ENCODE measurements at places on chromosomes 6 and 20. TPM values are rescaled to one million over a fixed set of nuclear protein-coding genes. Genes with fewer than 3 reads are reported as not detected.

Gene TRIM10
- polyA plus RNA-seq: not detected

GRCh38 chr6:149007846-149008245 is 261.0 kb downstream of the UST start:
- no peak for DNase-seq

DNA sequence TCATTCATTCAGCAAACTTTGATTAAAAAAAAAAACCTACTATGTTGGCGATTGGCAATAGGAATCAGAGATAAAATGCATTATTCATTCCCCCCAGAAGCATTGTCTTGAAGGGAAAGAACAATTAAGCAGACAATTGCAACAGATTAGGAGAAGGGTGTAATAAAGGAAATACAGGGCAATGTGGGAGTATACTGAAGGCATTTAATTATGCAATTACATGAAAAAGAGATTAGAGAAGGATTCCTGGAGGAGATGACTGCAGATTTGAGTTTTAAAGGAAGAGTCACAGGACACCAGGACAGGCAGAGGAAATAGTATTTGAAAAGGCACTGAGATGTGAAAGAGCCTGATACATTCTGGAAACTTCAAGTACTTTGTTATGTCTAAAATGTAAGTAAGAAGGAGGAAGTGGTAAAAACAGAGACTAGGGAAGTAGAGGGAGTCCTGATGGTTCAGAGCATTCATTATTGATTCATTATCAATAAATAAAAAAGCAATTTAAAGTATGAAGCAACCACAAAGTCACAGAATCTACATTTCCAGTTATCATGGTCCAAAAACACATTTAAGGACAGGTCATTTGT is 43.7 kb downstream of the THEMIS start:
- DNase-seq: no peak

Gene FRK
- polyA plus RNA-seq: 0.02 TPM

DNA sequence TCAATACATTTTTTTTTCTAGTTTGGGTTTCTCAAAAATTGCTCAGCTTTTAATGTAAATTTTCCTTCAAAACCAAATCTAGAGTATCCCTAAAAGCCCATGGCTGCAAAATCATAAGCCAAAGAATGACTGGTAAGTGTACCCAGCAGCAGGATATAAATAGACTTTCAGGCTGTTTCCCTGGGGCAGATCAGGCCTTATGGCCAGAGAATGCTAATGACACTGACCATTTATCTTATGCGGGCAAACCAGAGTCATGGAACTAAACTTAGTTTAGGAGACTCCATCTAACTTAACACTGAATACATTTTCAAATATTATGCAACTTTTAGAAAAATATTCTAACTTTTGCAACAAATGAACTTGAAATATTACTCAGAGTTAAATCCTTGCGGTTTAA is 7.4 kb downstream of the OSER1 start:
- no peak for DNase-seq

DNA sequence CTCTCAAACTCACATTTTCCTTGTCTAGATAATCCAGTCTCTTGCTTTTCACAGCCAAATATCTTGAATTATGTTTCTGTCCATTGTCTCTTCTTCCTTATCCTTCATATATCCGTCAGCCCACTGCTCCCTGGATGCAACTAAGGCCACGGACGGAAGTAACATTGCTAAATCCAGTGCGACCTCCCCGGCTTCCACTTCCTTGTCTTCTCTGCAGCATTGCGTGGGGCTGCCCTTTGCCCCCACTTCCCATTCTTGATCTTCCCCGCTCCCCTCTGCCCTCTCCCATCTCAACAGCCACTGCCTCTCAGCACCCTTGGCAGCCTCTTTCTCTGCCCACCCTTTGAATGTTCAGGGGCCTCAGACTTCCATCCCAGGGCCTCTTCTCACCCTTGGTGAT is 190.4 kb upstream of the UST start:
- no peak for DNase-seq

GRCh38 chr20:42740226-42740870 is 449.4 kb downstream of the PTPRT start:
- DNase-seq: no peak

- no peak for DNase-seq
These were observed 19.4 kb upstream of the MYB start for GRCh38 chr6:135161411-135162395.

Gene OPRL1
- 0.97 TPM for polyA plus RNA-seq

DNA sequence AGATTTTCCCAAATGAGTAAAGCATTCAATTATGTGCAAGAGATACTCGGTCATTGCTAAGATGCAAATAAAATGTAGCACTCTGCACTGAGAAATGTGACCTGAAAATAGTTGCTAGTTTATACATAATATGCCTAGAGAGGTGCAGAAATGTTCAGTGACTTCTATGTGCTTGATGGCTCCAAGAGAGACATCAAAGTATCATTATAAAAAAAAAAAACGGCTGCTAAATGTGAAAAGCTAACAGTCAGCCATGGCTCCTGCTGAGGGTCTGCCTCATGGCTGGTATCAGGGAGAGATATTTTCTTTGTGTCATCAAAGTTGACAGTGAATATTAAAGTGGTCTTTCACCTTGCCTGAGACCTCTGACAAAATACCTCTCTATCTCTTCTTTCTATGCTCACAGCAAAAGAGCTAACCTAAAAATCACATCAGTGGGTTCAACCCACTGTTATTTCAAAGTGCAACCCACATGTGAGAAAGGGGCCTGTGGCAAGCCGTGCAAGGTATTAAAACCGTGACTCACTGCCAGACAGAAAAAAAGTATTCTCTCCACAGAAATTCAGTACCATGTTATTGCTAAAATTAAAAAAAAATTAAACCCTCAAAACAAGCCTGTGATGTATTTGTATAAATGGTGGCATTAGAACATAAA is 259.0 kb downstream of the HIVEP2 start:
- no peak for DNase-seq

DNA sequence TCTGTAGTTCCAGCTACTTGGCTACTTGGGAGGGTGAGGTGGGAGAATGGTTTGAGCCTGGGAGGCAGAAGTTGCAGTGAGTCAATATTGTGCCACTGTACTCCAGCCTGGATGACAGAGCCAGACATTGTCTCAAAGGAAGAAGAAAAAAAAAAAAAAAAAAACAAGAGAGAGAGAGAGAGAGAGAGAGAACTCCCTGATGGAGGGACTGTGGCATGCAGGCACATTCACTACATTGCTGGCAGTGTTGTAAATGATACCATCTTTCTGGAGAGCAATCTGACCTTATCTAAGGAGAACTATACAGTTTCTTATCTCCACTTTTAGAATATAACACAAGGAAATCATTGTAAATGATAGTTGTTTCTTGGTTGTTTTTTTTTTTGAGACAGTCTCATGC is 85.1 kb downstream of the MDN1 start:
- no peak for DNase-seq

GRCh38 chr6:13614126-13614925 is 809 bp upstream of the NOL7 start:
- DNase-seq: no peak

GRCh38 chr20:12977328-12978125 is 31.2 kb upstream of the SPTLC3 start:
- DNase-seq: no peak

DNA sequence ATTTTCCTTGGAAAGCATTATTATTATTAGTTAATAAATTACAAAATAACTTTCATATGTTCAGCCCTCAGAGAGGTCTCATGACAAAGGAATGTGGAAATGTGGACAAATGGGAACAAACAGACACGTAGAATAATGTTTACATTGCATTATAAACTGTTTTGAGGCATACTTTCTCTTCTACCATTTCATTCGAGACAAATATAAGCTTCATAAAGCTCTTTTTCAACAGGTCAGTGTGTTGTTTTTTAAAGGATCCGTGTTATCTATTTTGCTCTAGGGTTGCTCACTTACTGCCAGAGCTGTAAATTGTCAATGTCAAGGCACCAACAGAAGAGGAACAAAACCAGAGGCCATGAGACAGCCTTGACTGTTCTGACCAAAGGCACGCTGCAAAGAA is 256.8 kb downstream of the PHACTR1 start:
- no peak for DNase-seq

GRCh38 chr20:18506744-18507143 is 996 bp upstream of the SEC23B start:
- DNase-seq: no peak

- DNase-seq: no peak
These were observed 80.4 kb downstream of the SULF2 start for GRCh38 chr20:47704746-47705496.

DNA sequence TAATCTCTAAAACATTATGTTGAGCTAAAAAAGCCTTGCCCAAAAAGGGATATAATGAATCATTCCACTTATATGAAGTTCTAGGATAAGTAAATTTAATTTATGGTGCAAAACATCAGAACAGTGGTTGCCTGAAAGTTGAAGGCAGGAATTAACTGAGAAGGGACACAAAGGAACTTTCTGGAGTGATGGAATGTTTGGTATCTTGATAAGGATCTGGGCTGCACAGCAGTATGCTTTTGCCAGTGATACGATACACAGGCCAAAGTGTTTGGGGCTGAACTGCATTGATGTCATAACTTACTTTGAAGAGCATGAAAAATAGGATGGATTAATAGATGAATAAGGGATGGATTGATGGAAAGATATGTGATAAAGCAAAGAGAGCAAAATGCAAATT is 146.1 kb upstream of the LRFN2 start:
- DNase-seq: no peak

Gene VWA7
- polyA plus RNA-seq: 0.16 TPM

GRCh38 chr6:40965046-40965445 is 74.0 kb downstream of the UNC5CL start:
- DNase-seq: no peak

GRCh38 chr6:108133594-108134179 is 32.1 kb upstream of the NR2E1 start:
- DNase-seq: peak; percentile 9

- DNase-seq: peak; percentile 22
These were observed 39.2 kb downstream of the DYNLT1 start for GRCh38 chr6:158605266-158605878.

DNA sequence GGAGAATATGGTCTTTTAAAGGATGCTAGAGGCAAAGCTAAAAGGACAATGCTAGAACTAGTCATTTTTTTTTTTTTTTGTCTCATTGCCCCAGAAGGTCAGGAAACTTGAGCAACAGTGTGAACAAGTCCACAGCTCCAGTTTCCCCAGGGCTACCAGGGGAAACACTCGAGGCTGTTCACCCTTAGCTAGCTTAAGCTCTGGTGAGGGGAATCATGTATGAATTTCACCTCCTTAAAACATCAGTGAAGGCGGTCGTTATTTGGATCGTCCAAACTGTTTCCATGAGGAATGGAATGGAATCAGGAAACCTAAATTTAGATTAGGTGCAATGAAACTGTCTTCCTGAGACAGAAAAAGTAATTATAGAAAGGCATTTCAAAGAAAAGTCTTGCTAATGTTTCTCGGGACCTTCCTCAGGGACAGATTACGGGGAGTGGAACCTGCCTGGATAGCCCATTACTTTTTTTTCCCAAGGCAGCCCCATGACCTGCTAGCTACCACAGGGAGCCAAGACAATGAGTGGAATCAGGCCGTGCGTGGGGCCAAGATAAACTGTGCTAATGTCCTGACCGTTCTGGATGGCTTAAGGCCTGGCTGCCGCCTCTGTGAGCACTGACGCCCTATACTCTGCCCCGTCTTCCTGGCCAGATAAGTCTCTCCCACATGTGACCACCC is 164.8 kb upstream of the SGK1 start:
- no peak for DNase-seq

Gene PHACTR1
- 0.42 TPM for polyA plus RNA-seq

GRCh38 chr6:18266523-18266912 is 2.2 kb upstream of the DEK start:
- no peak for DNase-seq

Gene CCM2L
- polyA plus RNA-seq: not detected
